ENCODE measurements at places on chromosomes 4 and X.

DNA sequence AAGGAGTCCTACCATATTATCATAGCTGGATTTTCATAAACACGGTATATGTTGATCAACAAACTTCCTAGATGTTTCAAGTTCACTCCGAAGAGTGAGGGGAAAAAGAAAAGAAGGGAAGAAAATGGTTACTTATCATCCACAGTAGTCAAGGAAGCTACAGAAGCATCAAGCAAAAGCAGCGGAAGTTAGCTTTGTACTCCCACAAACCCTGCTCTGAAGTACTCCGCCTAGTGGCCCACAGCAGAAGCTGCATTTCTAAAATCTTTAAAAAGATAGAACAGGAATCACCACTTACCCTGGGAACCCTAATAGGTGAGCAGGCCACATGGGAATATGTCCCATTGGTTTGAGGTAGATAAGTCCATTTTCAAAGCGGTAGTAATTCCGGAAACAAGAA, 28.5 kb upstream of the FRG1 start:
- DNase-seq: peak; percentile 14

GRCh38 chr4:159292137-159292896, 189.4 kb downstream of the RAPGEF2 start:
- no peak for DNase-seq

- DNase-seq: no peak
Measured at GRCh38 chr4:83013420-83013867, 2.8 kb upstream of the LIN54 start.

DNA sequence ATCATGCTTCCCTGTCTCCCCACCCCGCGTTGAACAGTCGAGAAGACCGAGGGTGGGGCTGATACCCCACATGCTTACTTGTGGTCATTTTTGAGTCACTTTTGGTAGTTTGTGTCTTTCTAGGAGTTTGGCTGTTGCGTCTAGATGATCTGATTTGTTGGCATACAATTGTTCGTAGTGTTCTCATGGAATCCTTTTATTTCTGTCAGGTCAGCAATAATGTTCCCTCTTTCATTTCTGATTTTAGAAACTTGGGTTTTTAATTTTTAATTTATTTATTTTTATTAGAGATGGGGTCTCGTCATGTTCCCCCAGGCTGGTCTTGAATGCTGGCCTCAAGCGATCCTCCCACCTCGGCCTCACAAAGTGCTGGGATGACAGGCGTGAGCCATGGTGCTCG, 30.9 kb downstream of the SH3TC1 start:
- no peak for DNase-seq

DNA sequence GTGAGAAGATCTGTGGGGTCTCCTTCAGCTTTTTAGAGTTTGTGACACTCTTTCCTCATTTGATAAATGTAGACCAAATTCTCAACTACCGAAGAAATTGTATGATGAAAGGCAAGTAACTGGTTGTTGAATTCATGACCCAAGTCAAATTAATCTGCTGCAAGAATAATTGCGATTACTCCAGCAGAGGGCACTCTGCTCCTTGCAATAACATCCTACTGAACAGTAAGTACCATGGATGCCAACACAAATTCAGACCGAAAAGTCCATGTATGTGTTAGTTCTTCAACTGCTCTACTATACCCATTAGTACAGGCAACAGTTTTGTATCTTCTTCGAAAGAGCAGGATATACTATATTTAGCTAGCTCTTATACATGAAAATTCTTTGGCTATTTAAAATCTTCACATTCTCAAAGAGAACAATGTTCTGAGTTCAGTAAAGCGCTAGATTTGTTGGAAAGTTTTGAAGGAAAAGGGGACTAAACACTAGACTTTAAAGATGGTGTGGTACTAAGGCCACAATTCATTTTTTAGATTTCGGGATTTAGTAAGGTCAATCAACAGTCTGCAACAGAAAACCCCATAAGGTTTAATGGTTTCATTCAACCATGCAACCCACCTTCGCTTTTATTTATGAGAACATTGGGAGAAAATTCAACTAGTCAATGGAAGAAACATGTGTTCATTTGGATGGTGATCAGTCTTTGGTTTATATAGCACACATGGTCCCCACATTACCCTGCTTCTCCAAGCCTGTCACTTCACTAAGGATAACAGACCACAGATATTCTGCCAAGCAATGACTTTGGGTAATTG, 105.4 kb upstream of the TBC1D9 start:
- DNase-seq: peak; percentile 56

DNA sequence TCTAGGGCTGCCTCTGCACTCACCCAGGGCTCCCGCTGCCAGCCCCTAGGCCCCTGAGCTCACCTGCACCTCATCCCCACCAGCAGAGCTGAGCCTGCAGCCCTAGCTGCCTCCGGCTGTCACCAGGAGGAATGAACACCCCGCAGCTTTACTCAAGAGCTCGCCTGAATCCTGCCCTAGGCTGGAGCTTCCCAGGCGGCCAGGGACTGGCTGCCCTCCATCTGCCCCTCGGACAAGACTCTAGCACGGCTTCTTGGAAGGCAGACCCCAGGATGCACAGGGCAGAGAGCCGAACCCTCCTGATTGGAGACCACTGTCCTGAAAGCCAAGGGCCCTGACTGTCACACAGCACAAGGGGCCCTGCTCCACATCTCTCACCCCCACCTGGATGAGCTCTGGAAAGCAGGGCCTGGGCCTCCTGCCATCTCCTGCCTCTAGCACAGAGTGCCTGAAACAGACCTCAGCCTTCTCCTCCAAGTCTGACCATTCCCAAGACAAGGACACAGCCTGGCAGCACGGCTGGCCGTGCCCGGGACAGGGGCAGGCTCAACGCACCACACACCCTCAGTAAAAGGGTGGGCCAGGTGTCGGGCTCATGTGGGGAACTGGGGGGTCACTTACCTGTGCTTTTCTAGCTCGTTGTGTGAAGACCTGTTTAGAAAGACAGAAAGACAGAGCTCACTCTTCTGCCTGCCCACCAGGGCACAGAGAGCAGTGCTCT, 4.4 kb downstream of the MXD4 start:
- no peak for DNase-seq

DNA sequence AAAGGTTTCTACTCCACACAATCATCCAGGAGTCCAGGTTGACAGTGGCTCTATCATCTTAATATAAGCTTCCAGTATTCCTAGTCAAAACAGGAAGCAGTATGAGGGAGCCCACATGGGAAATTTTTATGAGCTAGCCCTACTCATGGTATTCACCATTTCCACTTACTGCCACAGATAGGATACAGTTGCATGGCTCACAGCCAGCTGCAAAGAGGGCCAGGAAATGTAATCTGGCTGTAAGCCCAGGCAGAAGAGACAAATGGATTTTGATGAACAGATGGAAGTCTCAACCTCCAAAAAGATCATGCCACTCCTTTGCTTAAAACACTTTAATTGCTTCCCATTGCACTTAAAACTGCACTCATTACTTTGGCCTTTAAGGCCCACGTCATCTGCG, 150.6 kb downstream of the ADAMTS3 start:
- no peak for DNase-seq

DNA sequence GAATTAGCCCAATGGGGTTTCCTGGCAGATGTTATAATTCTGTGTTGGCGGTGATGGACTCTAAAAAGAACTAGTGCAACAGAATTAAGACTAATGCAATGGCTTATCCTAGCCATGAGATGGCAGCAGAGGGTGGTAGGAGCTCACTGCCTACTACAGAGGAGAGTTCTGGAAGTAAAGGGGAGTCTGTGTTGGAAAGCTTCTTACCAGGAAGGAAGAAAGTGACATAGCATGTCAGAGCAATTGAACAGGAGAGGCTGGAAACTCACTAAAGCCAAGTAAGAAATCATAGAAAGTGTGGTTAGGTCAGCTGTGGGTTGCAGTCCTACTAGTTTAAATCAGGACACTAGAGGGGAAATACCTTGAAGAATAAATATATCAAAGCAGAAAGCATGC, 6.3 kb upstream of the TRPC5OS start:
- DNase-seq: peak; percentile 8

DNA sequence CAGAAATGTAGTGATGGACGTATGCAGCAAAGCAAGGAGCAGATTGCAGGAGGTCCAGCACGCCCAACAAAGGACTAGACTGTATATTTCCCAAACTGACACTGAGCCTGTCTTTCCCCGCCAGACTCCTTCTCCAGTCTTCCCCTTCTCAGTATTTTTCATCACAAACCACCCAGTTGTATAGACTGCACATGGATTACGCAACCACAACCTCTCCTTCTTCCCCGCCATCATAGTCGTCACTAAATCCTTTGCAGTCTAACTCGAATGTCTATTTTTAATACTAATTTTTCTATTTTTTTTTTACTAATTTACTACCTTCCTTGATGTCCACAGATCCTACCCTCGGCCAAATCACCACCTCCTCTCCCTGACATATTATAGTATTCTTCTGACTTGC, 105.4 kb downstream of the MTNR1A start:
- no peak for DNase-seq

GRCh38 chr4:47215759-47216158, 184.4 kb downstream of the GABRB1 start:
- DNase-seq: no peak

- peak; percentile 22 for DNase-seq
Measured at GRCh38 chr4:168942985-168943384, 67.1 kb downstream of the CBR4 start.

GRCh38 chr4:38601244-38601915, 62.6 kb upstream of the KLF3 start:
- no peak for DNase-seq

- DNase-seq: no peak
Measured at GRCh38 chrX:9298221-9298620, 166.6 kb upstream of the TBL1X start.

GRCh38 chr4:87950493-87950892, 25.0 kb upstream of the SPP1 start:
- no peak for DNase-seq
